Osteocyte (in vitro differentiated cells): ENCODE measurements at places on chromosomes 12 and 14. TPM values are rescaled to one million over a fixed set of nuclear protein-coding genes. Genes with fewer than 3 reads are reported as not detected.

- no peak for DNase-seq
- H3K27ac ChIP-seq, result no peak overlapping the region
- H3K36me3 ChIP-seq, result no peaks in the 10 kb centered on the region
- H3K27me3 ChIP-seq, result peaks cover 27% of the 10 kb centered on the region
- H3K4me1 ChIP-seq, result no peaks in the 10 kb centered on the region
These were observed 123.4 kb downstream of the CMAS start for GRCh38 chr12:22169376-22169775.

GRCh38 chr14:41062826-41063225 is 543.9 kb upstream of the LRFN5 start:
- H3K27me3 ChIP-seq, result no peaks in the 10 kb centered on the region
- H3K36me3 ChIP-seq, result no peaks in the 10 kb centered on the region
- H3K27ac ChIP-seq, result no peak overlapping the region
- no peak overlapping the region for H3K4me3 ChIP-seq
- no peak for DNase-seq

The NID2 gene
- total RNA-seq, result 58.5 and 62.9 TPM in 2 replicates

DNA sequence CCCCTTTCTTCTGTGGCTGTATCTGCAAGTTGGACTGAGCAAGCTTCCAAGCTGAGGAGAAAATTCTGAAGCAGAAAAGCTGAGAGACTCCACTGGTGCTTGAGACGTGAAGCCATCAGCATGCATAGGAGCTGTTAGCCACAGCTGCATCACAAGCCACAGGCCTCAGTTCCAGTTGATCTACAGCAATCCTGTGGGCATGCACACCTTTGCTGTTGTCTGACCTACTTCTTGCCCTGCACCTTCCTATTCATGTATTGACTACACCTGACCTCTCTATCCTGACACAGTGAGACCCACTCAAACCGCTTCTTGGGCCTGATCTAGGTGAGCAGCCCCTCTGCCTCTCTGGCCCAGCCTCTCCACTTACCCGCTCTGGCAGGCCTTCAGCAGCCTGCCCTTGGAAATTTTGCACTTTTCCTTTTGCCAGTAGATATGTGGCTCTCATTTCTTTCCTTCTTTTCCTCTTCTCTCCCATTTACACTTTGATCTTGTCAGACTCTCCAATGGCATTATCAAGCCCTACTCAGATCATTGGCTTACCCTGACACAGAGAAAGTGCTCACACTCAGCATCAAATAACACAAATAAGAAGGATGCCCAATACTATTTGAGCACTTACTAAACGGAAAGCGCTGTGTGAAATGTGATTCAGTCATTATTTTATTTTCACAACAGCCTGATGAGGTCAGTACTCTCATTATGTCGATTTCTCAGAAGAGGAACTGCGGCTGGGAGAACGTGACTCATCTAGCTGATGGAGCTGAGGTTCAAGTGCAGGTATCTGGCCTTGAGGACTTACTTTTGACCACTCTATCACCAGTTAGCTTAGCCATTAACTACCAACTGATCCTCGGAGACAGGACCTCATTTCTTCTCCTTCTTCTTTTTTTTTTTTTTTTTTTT is 21.9 kb upstream of the PTGR2 start:
- H3K36me3 ChIP-seq, result no peaks in the 10 kb centered on the region
- no peak for DNase-seq
- H3K4me1 ChIP-seq, result peaks cover 47% of the 10 kb centered on the region
- H3K27ac ChIP-seq, result peak overlapping the region; percentile 36
- H3K27me3 ChIP-seq, result no peaks in the 10 kb centered on the region
- no peak overlapping the region for H3K4me3 ChIP-seq

The AREL1 gene
- total RNA-seq, result 45.6 and 47.7 TPM in 2 replicates

The GPD1 gene
- total RNA-seq, result 0.43 TPM in 1 of 2 replicates, not detected in the other

GRCh38 chr14:104111301-104112112 is 26.0 kb downstream of the ASPG start:
- no peaks in the 10 kb centered on the region for H3K4me1 ChIP-seq
- H3K4me3 ChIP-seq, result no peak overlapping the region
- no peaks in the 10 kb centered on the region for H3K36me3 ChIP-seq
- H3K27me3 ChIP-seq, result peaks cover 7% of the 10 kb centered on the region
- no peak overlapping the region for H3K27ac ChIP-seq

- no peak overlapping the region for H3K27ac ChIP-seq
- H3K36me3 ChIP-seq, result peaks cover 19% of the 10 kb centered on the region
- H3K4me3 ChIP-seq, result no peak overlapping the region
- no peaks in the 10 kb centered on the region for H3K4me1 ChIP-seq
These were observed 16.6 kb upstream of the CRIP2 start for GRCh38 chr14:105458010-105458409.

The GALNT9 gene
- total RNA-seq, result not detected in 2 replicates

DNA sequence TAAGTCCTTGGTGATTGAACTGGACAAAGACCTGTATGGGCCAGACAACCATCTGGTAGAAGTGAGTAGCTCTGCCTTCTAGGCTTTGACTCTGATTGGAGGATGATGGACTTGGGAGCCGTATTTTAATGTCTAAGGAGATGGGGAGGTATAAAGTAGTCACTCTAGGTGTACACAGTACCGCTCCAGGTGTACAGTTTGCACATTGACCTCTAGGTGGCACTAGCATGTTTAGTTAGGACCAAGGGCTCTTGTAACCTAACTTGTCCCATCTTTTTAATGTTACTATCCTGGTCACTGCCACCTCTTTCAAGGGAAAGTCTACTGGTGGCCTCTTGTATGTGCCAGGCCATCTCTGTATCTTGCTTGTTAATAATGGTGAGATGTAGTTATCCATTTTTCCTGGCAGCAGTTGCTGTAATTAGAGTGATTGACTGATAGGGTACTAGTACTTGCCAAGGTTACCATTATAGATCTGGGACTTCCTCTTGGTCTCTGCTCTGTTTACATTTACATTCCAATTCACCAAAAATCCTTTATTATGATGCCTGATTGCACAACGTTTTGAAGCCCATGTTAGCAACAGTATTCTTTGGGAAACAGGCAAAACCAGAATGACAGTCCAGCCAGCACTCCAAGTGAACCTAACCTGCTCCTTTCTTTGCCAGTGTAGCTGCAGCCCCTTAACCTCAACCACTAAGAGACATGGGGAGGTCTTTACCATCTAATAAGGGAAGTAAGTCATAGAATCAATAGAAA is 3.6 kb downstream of the SMARCD1 start:
- no peak for DNase-seq
- H3K36me3 ChIP-seq, result peaks cover 31% of the 10 kb centered on the region

The C1QL4 gene
- 0.16 TPM in 1 of 2 replicates, not detected in the other for total RNA-seq

The TAS2R46 gene
- 1.3 and 1.5 TPM in 2 replicates for total RNA-seq

DNA sequence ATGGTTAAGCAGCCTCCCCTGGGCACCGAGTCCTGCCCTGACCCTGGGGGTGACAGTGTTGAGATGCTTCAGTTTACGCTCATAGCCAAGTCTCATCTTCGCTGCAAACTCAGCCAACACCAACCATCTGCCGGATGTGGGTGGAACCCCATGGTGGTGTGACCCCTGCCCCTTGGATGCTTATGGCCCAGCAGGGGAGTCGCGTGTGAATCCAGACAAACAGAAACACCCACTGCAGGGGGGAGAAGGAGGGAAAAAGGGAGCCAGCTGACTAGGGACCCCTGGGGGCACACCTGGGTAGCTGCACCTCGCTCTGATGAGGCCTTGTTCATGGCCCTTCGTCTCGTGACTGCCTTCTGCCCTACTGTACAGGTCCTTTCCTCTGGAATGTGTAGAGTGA is 23.8 kb downstream of the AACS start:
- H3K27me3 ChIP-seq, result no peaks in the 10 kb centered on the region
- H3K4me3 ChIP-seq, result no peak overlapping the region
- H3K36me3 ChIP-seq, result peaks cover 25% of the 10 kb centered on the region
- H3K27ac ChIP-seq, result no peak overlapping the region

DNA sequence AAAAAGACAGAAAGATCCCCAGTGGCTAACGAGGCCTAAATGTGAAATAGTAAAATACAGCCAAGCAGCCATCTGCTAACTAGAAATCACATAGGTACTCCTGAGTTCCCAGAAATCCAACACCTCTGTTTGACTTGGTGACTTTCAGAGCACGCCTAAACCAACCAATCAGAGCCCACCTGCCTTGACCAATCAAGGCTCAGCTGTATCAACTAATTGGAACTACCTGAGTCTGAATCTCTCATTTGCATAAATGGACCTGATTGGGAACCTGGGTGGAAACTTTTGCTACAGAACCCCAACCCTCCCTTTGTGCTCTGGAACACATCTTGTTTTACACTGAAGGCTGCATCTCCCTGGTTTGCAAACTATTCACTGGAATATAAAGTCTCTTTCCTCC is 5.1 kb upstream of the TCL1B start:
- H3K27ac ChIP-seq, result no peak overlapping the region
- H3K4me3 ChIP-seq, result no peak overlapping the region
- H3K27me3 ChIP-seq, result peaks cover 4% of the 10 kb centered on the region
- no peaks in the 10 kb centered on the region for H3K4me1 ChIP-seq

- peak overlapping the region; percentile 99 for H3K4me3 ChIP-seq
- H3K36me3 ChIP-seq, result peaks cover 3% of the 10 kb centered on the region
- no peak for DNase-seq
- H3K27ac ChIP-seq, result peak overlapping the region; percentile 88
These were observed 554 bp downstream of the SPPL3 start for GRCh38 chr12:120903412-120904196.

GRCh38 chr14:68758301-68758700 is 34.6 kb downstream of the ZFP36L1 start:
- H3K4me1 ChIP-seq, result peaks cover 18% of the 10 kb centered on the region
- no peaks in the 10 kb centered on the region for H3K27me3 ChIP-seq
- no peak for DNase-seq
- H3K27ac ChIP-seq, result no peak overlapping the region

DNA sequence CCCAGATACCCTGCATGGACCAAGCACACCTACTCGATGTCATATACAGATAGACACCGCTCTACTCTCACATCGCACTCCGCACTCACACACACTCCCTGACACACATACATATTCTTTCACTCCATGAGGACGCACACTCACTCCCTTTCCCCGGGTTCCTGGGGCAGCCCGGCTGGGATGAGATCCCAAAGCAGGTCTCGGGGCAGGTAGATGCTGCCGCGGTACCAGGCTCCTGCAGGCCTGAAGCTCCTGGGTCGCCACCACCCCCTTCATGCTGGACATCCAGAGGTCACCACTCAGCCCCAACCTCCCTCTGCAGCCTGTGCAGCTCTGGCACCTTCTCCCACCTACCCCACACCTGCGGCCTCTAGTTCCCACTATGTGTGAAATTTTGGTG is 2.3 kb downstream of the C1QL4 start:
- H3K36me3 ChIP-seq, result no peaks in the 10 kb centered on the region
- no peak overlapping the region for H3K4me3 ChIP-seq
- peaks cover 22% of the 10 kb centered on the region for H3K27me3 ChIP-seq
- H3K27ac ChIP-seq, result no peak overlapping the region
- DNase-seq, result no peak

The PMEL gene
- total RNA-seq, result 1.0 and 1.4 TPM in 2 replicates

GRCh38 chr12:1531153-1531653 is 63.2 kb downstream of the FBXL14 start:
- peak overlapping the region; percentile 93 for H3K27ac ChIP-seq
- H3K36me3 ChIP-seq, result no peaks in the 10 kb centered on the region
- H3K4me3 ChIP-seq, result peak overlapping the region; percentile 85

GRCh38 chr12:68595241-68595640 is 15.5 kb upstream of the RAP1B start:
- no peak overlapping the region for H3K27ac ChIP-seq
- H3K27me3 ChIP-seq, result no peaks in the 10 kb centered on the region
- H3K4me1 ChIP-seq, result no peaks in the 10 kb centered on the region
- H3K36me3 ChIP-seq, result no peaks in the 10 kb centered on the region

The CCDC175 gene
- not detected in 2 replicates for total RNA-seq

The HHIPL1 gene
- 2.0 and 2.7 TPM in 2 replicates for total RNA-seq

- H3K4me1 ChIP-seq, result peaks cover 25% of the 10 kb centered on the region
- no peak for DNase-seq
- no peaks in the 10 kb centered on the region for H3K27me3 ChIP-seq
These were observed 79.5 kb downstream of the DAAM1 start for GRCh38 chr14:59268011-59268410.
